ENCODE measurements at places on chromosomes 12 and 14.

GRCh38 chr12:42237853-42238239 lies 202 bp downstream of the YAF2 start:
- no peak for DNase-seq

DNA sequence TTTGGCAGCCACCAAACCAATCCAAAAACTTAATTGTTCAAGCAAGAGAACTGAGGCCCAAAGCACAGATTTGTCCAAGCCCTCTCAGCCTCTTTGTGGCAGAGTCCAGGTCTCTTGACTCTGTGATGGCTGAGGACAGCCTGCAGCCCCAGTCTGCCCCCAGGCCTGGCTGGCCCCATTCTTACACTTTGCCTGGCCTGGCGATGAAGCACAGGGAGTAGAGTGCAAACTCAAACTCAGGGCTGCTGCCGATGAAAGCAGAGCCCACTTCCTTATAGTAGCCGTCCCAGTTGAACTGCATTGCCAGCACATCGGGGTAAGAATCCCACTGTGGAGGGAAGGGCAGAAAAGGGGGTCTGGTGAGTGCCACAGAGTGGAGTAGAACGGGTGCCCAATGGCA lies 5.6 kb upstream of the RPAP3 start:
- no peak for DNase-seq

- no peak for DNase-seq
These were observed 90.1 kb downstream of the TNFAIP2 start for GRCh38 chr14:103213331-103213730.

DNA sequence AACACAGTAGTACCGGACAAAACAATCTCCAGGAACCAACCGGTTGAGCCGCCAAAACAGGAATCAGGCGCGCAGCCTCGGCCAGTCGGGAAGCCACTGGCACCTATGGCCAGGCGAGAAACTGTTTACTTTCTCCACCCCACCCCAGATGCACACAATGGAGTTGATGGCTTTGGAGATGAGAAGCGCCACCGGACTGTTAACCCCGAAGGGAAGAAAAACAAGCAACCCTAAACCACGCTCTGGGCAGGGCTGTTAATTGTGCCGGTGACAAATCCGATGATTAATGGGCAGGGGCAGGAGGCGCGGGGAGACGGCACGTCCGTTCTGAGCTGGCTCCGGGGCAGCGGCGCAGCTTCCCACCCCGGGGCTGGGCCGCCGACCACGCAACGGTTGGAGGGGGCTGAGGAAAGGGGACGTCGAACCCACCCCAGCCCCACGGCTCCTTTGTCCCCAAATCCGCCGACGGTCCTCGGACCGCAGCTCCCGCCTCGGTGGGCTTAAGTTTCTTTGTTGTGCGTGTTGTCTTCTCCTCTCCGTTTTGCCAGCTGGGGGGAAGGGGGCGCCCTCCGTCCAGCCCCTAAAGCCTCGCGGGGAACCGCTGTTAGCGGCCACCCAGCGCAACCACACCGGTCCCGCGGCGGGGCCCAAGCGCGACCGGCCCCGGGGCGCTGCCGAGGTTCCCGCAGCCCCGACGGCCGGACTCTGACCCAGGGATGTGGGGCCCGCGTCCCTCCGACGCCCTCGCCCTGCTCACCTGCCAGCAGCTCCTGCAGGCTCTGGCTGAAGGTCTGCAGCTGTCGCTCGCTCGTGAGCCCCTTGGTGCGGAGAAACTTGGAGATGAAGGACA lies 790 bp downstream of the BTG1 start:
- DNase-seq, result no peak

- DNase-seq, result no peak
These were observed 74.7 kb downstream of the RPS6KA5 start for GRCh38 chr14:90985601-90986242.

GRCh38 chr12:101424620-101425019 lies 17.0 kb upstream of the ARL1 start:
- DNase-seq, result no peak

- no peak for DNase-seq
These were observed 76.6 kb downstream of the SYNE3 start for GRCh38 chr14:95439881-95440280.

GRCh38 chr12:93027041-93027440 lies 97.9 kb upstream of the EEA1 start:
- DNase-seq, result no peak

DNA sequence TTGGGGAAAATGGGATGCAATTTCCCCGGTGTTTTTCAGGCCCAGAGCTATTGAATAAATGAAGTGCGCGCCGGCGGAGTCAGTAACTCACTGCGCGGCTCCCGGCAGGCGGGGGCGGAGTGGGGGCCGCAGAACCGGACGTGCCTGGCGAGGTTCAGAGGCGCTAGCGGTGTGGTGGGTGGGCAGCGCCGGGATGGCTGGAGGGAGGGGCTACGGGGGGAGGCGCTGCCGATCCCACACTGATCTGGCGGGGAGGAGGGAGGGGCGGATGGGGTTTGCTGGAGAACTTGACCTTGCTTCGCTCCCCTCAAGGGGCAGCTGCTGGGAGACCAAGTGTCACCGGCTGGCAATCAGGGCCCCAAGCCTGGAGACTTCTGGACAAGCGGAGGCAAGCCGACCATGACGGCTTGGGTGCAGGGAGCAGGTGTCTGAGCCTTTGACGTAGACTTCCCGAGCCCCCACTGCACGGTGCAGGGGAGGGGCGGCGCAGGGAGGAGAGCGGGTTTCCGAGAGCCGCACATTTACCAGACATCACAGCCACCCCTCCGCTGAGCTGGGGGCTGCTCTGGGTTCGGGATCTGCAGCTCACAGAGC lies 174.1 kb upstream of the RTL1 start:
- DNase-seq, result no peak

DNA sequence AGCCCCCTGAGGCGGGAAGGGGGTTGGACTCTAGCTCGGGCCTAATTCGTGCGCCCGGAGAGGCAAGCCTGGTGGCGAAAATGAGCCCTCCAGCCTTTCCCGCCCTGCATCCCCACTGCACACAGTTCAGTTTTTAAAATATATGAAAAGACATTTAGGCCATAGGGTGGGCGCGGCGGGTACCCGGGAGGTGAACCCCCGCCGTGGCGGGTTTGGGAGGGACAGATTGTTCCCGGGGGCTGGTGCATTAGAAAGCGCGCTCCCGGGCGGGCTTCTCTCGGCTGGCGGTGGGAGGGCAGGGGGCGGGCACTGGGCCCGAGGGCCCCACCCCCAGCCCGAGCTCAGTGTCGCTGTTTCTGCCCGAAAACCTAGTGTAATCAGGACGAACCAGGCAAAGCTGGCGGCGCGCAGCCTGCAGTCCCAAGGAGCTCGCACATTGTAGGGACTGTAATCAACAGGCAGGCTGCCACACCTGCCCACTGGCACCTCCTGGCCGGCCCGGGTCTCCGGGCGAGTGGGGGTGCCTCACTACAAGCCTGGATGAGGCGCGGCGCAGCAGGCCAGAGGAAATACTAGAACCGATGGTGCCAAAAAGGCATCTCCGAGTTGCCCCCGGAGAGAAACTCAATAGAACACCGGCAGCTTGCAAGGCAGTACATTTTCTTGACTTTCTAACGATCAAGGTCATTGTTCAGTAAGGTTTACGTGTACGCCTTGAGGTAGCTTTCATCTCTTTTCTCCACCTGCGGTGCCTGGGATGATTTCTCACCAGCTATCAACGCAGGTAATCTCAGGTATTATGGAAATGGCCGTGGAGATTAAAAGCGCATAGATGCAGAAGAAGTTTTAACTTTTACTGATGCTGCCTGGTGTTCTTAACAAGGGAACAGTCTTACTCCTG lies 764 bp upstream of the SPTB start:
- peak; percentile 51 for DNase-seq

- no peak for DNase-seq
These were observed 10.0 kb downstream of the PGF start for GRCh38 chr14:74945261-74945851.

- DNase-seq, result no peak
These were observed 36.5 kb upstream of the YBX3 start for GRCh38 chr12:10759657-10760056.

- no peak for DNase-seq
These were observed 19.5 kb downstream of the SNW1 start for GRCh38 chr14:77741438-77741837.

DNA sequence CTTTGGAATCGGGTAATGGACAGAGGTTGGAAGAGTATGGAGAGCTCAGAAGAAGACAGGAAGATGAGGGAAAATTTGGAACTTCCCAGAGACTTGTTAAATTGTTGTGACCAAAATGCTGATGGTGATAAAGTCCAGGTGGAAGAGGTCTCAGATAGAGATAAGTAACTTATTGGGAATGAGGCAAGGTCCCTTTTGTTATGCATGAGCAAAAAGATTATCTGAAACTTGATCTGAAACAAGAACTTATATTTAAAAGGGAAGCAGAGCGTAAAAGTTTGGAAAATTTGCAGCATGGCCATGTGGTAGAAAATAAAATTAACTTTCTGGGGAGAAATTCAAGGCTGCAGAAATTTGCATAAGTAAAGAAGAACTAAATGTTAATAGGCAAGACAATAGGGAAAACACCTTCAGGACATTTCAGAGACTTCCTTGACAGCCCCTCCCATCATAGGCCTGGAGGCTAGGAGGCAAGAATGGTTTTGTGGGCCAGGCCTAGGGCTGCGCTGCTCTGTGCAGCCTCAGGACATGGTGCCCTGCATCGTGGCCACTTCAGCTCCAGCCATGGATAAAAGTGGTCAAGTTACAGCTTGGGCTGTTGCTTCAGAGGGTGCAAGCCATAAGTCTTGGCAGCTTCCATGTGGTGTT lies 425.7 kb upstream of the PRICKLE1 start:
- no peak for DNase-seq

DNA sequence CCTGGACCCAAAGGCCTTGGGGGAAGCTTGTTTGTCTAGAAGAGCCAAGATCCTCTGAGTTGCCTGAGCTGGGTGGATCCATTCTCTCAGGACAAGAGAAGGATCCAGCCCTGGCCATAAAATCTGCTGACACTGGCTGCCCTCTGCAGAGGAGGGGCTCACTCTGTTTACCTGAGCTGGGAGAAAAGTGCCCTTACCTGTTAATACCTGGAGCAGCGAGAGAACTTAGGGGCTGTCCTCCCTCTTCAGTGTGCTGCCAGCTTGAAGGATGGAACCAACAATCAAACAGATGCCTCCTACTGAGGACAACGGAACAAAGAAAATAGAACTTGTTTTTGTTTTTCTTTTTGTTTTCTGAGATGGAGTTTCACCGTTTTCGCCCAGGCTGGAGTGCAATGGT lies 7.3 kb upstream of the KRT7 start:
- DNase-seq, result no peak

DNA sequence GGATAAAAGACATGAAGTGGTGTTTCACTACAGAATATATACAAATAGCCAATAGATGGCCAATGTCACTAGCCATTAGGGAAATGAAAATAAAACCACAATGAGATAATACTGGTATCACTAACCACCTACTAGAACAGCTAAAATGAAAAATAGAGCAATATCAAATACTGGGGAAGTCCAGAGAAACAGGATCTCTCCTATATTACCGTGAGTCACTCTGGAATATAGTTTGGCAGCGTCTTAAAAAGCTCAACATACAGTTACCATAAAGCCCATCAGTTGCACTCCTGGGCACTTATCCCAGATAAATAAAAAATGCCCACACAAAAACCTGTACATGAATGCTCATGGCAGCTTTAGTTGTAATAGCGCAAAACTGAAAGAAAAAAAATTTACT lies 101.7 kb downstream of the TMTC1 start:
- DNase-seq, result no peak

GRCh38 chr12:74914378-74914777 lies 295.3 kb downstream of the KCNC2 start:
- no peak for DNase-seq

DNA sequence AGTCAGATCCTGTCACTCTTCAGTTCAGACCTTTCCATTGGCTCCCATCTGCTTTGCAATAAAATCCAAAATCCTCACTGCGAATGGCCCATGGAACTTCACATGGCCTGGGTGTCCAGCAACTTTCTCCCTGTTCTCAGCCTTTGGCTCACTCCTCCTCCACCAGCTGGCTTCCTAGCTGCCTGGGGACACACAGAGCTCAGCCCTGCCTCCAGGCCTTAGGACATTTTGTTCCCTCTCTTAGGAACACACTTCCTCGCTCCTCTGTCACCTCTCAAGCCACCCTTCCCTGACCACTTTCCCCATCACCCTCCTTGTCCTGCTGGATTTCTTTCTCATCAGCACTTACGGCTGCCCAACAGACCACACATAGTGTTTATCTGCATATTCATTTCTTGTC lies 419.6 kb downstream of the MED13L start:
- no peak for DNase-seq

- DNase-seq, result no peak
These were observed 85.9 kb downstream of the FBXW8 start for GRCh38 chr12:116996621-116997020.

GRCh38 chr12:15346488-15346887 lies 24.2 kb downstream of the PTPRO start:
- DNase-seq, result no peak

- no peak for DNase-seq
These were observed 54.4 kb upstream of the BTG1 start for GRCh38 chr12:92199819-92200576.

- no peak for DNase-seq
These were observed 99.4 kb upstream of the PLEKHA5 start for GRCh38 chr12:19030180-19030579.

GRCh38 chr14:34169561-34169960 lies 218.7 kb upstream of the EGLN3 start:
- DNase-seq, result no peak

GRCh38 chr12:120678572-120678971 lies 8.4 kb upstream of the MLEC start:
- DNase-seq, result no peak

GRCh38 chr14:22438742-22439141 lies 150.3 kb downstream of the DAD1 start:
- no peak for DNase-seq

DNA sequence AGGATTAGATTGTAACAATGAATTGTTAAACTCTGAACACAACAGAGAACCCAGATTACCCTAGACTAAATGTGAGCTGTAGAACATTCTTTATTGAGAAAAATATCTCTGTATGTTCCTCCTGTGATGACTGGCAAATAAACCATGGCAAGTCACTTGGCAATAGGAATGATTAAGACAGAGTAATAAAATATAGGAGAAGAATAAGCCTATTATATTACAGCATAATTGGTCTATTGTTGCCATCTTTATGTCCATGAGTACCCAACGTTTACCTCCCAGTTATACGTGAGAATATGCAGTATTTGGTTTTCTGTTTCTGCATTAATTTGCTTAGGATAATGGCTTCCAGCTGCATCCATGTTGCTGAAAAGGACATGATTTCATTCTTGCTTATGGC lies 211.2 kb upstream of the AVPR1A start:
- DNase-seq, result no peak

GRCh38 chr12:115149279-115149678 lies 465.3 kb upstream of the TBX3 start:
- DNase-seq, result no peak

- DNase-seq, result no peak
These were observed 75.1 kb upstream of the DBX2 start for GRCh38 chr12:45125997-45126396.

GRCh38 chr14:88156127-88156526 lies 151.2 kb downstream of the GPR65 start:
- no peak for DNase-seq

Measured in GM12891 (cell line).